ENCODE measurements at places on chromosomes 1 and 21.

DNA sequence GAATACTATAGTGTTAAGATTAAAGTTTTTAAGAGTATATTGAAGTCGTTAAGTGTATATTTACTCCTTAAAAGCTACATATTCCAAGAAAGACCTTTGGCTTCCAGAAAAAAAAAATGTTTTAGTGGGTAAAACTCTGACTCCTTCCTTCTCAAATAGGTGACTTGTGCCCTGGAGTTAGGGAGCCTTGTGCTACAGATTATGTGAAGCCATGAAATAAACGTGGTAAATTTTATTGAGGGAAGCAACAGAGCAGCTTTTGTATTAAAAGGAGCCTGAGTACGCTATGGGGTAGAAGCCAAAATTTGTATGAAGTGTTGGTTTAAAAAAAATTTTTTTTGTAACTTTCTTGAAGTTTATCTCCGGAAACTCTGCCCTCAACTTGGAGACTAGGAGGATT lies 994 bp downstream of the RO60 start:
- no peak for DNase-seq

DNA sequence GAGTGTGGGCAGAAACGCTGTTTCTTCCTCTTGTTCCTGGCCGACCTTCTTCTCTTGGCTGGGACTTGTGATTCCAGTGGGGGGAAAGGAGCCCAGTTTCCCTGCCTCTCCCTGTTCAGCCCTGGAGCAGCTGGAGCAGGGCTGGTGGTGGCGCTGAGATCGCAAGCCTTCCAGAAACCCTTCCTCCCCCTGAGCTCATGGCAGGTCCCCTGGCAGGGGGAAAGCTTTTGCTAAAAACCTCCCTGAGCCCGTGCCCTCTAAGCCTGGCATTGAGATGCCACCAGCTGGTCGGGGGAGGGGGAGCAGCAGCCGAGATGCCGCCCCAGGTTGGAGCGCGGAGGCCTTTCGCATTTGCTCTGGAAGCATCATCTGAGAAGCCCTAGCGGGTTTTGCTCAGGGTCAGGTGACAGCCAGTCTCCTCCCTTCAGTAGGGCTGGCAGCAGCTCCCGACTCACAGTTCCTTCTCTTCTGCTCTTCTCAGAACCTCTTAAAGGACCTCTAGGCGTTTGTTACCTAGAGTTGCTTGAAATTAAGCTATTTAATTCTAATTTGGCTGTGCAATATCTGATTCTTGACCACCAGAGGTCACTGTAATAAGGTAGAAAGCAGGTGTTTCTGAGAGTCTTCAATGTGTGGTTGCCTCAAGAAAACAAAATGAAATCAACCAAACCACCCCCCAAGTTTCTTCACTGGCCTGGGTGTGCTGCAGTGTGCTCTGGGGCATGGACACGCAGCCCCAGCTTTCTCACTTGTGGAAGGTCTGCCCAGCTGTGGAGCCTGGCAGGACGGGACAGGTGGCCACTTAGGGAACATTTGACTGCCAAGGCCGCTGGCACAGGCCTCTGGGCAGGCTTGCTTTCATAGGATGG lies 257.3 kb downstream of the CAMTA1 start:
- DNase-seq = peak; percentile 1

DNA sequence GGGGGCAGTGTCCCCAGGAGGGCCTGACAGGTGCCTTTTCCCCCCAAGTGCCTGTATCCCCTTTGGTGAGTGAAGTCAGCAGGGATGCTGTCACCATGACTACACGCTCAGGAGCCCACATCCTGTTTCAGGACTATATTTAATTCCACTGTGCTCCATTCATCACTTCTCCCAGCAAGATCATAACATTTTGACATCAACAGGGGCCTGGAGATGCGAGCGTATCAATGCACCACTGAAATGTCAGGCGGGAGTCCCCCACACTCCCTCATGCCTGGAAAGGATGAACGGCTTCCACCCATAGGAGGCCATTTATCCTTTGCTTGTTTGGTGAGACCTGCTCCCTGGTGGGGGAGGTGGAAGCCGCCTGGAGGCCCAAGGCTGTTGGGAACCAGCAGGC lies 119.1 kb downstream of the PTPRU start:
- DNase-seq = peak; percentile 20

DNA sequence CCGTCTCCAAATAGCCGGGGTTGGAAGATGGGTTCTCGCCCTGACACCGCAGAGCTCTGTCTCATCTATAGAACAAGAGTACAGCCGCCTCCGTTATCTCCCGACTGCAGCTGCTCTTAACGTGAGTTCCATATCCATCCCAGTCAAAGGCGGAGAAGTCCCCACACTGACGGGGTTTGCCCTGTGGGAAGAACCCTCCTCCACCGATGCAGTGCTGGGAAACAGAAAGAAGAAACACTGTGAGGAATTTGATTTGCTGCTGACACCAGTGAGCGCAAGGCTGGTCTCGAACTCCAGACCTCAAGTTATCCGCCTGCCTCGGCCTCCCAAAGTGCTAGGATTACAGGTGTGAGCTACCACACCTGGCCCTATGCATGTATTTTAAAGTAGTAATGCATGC lies 9.5 kb downstream of the ITLN2 start:
- no peak for DNase-seq

GRCh38 chr1:162384116-162384515 lies 2.6 kb downstream of the C1orf226 start:
- no peak for DNase-seq

GRCh38 chr1:214004014-214004413 lies 16.2 kb downstream of the PROX1 start:
- no peak for DNase-seq

DNA sequence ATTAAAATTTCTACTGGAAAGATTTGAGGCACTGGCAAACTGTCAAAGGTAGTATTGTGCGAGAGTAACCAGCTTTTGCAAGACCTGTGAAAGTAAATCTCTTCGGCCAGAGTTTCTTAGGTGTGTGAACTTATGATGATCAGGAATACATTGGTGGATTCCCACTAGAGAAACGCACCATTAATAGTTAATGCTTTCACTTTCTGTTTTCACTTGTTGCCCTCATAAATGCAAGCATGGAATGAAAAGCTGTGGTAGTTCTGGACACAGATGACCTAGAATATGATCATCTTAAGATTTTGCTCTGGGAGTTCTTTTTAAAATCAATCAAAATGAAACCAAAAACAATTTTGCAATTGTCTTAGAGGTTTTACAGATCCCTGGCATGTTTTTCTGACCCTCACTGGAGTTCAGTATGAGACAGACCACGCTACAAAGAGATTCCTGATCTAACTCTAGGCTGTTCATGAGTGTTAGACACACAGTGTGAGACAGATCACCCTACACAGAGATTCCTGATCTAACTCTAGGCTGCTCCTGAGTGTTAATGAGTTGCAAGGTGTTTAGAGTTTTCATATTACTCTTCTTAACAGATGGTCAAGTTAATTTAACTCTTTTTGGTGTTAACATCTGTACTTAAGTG lies 98.8 kb downstream of the SDCCAG8 start:
- DNase-seq = no peak

GRCh38 chr1:243315455-243315854 lies 59.6 kb downstream of the SDCCAG8 start:
- DNase-seq = no peak

- no peak for DNase-seq
These were observed 15.5 kb upstream of the PSMB2 start for GRCh38 chr1:35656863-35657232.

GRCh38 chr1:53050310-53050709 lies 11.7 kb upstream of the PODN start:
- no peak for DNase-seq

- DNase-seq = no peak
These were observed at the start of gene DENND2D for GRCh38 chr1:111199881-111200801. Gene DENND2D, minus strand, starts transcription at chr1:111200646. Its CDS starts 187 bp downstream, at chr1:111200459.

- no peak for DNase-seq
These were observed 202.8 kb downstream of the ASTN1 start for GRCh38 chr1:176961678-176962077.

DNA sequence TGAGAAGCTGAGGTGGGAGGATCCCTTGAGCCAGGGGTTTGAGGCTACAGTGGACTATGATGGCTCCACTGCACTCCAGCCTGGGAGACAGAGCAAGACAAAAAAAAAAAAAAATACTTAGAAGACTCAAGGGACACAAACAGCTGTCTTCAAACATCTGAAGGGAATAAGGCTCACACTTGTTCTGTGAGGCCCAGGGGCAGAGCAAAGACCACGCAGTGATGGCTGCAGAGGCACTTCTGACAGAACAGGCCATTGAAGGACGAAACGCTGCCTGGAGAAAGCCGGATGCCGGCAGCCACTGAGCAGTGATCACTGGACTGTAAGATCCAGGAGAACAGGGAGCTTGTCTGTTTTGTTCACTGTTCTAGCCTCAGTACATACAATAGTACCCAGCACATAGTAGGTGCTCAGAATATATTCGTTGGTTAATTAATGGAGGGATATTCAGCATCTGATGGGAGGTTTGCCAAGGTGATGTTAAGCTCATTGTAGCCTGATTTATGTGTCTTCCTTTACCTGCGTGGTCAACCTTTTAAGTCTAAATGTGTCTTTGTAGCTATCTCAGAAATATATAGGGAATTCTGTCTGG lies 12.1 kb upstream of the NDC1 start:
- DNase-seq = no peak

DNA sequence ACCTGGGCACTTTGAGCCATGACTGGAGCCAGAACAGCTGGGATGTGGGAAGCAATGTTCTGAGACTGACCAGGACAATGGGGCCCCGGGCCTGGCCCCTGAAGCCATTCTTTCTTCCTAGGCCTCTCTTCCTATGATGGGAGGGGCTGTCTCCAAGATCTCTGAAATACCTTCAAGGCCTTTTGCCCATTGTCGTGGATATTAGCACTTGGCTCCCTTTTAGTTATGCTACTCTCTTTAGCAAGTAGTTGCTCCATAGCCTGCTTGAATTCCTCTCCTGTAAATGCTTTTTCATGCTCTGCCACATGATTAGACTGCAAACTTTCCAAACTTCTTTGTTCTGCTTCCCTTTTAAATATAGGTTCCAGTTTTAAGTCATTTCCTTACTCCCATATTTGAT lies 262.9 kb upstream of the CACYBP start:
- DNase-seq = no peak

DNA sequence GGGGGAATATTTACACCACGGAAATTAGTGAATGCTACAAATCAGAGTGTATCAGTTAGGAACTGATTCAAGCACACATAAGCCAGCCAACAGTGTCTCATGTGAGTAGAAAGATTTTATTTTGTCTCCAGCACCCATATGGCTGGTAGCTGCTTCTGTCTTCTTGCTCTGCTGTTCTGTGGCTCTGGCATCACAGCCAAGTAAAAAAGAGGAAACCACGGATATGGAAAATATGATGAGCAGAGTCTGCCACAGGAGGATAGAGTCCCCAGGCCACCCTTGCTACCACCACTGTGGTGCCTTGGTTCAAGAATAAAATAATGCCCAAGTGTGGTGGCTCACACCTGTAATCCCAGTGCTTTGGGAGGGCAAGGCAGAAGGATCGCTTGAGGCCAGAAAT lies 53.6 kb upstream of the SPOCD1 start:
- no peak for DNase-seq

DNA sequence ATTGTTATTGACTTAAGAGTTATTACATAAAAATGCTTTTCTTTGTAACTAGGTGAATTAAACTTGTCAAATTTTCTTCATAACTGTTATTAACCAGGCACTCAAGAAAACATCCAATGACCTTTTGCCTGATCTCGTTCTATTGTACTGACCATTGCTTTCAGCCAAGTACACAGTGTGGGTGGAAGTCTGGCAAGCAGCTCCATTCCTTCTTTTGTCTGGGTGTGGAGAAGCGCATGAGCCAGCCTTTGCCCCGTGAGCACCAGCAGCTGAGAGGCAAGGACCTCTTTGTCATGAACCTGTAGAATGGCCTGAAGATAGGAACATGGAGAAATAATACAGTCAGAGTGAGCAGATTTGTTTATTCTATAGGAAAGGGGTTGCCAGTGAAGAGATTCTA lies 57.5 kb downstream of the IARS2 start:
- no peak for DNase-seq

GRCh38 chr1:207870306-207871031 lies 40.5 kb downstream of the CD34 start:
- DNase-seq = no peak

DNA sequence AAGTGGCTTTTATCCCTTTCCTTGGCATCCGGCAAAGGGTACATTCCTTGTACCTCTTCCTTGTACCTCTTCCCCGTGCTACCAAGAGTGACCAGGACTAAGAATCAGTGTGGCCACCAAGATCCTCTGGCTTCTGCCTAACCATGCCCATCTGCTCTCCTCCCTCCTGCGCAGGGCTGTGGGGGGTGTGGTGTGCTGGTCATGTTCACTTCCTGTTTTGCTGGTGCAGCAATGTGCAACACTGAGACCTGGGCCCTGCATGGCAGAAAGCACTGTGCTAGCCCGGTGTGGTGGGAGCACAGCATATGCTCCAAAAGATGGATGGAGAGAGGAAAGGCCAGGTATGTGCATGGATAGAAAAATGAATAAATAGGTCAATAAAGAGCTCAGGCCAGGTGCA lies 33.3 kb upstream of the TENT5C start:
- DNase-seq = no peak

All from NCI-H1417 treated with DMSO at 0.1 percent for 48 hours (cell line).